ENCODE measurements at places on chromosomes 5 and 9.
A peak's percentile ranks its signal among the peaks of the same experiment; 100 is the strongest.

- DNase-seq = no peak
These were observed 601 bp downstream of the ERGIC1 start for GRCh38 chr5:172834415-172835289.

DNA sequence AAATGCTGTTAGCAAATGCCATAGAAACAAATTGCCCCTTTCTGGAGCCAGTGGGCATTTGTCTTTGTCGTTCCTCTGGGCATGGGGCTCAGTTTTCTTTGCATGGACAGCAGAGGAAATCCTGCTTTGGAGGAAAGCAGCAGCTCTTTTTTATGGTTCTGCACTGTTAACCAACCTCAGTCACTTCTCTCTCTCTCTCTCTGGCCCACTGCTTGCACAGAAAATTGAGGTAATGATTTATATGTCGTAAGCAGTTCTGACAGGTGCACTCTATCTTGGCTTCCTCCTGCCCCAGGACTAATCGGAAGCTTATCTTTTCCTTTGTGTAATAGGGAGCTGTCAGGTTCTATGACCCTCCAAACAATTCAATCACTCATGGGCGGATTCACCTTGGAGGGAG is 159.6 kb upstream of the GPR151 start:
- no peak for DNase-seq

DNA sequence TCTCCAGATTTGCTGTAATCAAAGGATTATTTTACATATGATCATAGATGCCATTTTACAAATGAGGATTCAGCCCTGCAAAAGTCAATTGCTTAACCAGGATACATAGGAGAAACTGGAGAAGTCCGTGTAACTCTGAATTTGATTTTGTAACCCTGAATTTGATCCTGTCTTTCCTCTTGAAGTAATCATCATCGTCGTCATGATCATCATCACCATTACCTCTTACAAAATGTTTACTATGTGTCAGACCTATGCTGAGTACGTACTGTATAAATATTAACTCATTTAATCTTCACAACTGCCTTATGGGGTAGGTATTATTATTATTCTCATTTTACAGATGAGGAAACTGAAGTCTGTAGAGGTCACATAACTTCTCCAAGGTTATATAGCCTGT is 271.5 kb downstream of the DOCK8 start:
- DNase-seq = no peak

DNA sequence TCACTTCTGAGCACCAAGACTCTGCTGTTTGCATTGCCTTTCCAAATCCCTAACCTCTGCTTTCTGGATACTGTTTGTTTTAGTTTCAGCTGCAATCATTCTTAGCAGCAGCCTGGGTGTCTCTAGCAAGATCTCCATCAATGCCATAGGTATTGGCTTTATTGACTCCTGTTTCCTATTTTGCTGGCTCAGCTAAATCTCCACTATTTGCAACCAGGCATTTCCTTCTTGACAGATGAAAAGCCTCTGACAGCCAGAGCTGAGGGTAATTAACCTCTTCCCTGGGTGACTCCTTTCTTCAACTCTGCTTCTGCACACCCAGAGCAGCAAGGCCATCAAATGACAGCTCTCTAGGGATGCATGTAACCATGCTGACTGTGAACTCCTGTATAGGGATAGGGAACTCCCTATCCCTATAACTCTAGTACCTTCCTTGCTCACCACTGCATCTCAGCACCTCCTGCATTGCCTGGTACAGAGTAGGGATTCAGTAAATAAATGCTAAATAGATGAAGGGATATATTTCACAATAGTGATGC is 293.5 kb downstream of the TRIM32 start:
- DNase-seq = no peak

GRCh38 chr5:148482697-148483462 is 99.1 kb downstream of the FBXO38 start:
- no peak for DNase-seq

GRCh38 chr5:53127107-53127506 is 17.6 kb upstream of the MOCS2 start:
- DNase-seq = no peak

DNA sequence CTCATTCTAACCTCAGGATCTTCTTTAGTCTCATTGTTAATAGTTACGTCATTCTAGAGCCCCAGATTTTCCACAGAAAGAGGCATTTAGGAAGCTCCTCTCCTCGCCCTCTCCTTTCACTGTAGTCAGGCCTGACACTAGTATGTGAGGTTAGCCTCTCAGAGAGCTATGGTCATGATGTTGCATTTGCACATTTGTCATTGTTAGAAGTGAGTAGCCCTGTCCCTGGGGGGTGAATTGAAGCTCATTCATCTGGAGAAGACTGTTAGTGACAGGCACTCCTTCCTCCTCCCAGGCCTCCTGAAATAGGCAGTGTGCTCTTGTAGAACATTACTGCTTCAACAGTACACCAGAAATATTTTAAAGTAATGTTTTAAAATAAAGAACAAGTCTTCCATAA is 26.6 kb upstream of the LRRTM2 start:
- DNase-seq = no peak

DNA sequence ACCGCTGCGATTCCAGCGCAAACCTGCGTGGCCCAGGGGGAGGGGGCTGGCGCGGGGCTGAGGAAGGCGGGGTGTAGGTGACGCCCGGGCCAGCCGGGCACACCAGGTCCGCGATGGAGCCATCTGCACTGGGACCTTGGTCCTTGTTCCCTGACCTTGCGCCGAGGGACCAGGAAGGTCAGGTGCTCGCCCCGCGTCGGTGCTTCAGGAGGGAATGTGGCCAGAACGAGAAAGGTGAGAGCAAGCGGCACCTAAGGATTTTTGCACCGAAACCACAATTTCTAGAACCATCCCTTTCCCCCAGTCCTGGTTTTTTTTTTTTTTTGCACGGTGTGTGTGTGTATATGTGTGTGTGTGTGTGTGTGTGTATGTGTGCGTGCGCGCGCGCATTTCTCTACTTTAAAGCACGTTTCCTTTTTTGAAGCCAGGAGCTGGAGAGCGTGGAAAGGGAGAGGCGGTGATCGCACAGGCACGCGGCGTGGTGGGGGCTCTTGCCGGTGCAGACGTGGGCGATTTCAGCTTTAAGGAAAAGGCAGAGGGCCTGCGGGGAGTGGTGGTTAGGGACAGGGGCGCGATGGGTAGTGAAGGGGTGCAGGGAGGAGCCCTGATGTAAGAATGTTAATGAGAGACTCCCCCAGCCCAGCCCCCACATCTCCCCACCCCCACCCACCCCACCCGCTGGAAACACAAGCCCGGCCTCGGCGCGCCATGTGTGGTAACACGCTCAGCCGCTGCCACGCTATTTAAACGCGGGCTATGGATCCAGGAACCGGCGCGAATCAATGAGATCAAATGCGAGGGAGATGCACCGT is at the start of gene NPR3:
NPR3 (plus strand) TSS at position 772 of the 812 bp plus-strand sequence. CDS start 456 bp downstream, outside the sequence.
- DNase-seq = no peak

DNA sequence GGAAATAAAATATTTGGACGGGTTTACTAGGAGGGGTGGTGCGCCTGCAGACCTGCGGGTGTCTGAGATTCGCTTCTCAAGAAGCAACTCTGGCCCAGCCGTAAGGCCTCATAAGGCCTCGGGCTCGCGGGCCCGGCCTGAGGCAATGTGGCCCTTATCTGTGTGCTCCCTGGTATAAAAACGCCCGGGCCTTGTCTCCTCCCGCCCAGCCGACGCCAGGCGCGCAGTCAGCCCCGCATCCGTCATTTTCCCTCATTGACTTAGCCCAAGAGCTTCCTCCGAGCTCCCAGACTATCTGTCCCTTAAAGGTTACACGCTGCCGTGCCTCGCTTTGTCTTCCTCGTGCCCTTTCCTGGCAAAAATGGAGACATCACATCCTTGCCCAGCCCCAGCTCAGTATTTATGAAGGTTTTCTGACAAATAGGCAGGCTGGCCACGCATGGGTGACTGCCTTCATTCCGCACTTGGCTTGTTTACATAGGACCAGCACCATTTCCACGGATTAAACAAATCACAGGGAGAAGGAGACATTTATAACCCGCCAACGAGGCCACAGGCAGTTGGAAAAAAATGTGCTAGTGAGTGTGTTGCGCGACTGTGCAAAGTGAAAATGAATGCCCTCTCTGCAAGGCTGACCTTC is 74.5 kb upstream of the TBCA start:
- no peak for DNase-seq

DNA sequence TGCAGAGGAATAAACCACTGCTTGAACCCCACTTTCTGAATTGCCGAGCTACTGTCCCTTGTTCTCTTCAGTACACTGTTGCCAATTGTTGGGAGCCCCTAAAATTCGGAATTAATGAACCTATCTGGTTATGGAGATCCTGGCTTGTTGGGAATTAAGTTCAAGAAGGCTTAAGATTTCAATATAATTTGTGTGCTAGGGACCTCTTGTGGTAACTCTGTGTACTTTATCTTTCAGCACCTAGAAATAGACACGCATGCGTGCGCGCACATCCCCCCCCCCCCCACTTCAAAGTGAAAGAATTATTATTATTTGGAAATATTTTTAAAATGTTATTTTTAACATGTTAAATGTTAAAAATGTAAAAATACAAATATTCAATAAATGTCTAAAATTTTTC is 53.3 kb upstream of the FAM169A start:
- DNase-seq = no peak

DNA sequence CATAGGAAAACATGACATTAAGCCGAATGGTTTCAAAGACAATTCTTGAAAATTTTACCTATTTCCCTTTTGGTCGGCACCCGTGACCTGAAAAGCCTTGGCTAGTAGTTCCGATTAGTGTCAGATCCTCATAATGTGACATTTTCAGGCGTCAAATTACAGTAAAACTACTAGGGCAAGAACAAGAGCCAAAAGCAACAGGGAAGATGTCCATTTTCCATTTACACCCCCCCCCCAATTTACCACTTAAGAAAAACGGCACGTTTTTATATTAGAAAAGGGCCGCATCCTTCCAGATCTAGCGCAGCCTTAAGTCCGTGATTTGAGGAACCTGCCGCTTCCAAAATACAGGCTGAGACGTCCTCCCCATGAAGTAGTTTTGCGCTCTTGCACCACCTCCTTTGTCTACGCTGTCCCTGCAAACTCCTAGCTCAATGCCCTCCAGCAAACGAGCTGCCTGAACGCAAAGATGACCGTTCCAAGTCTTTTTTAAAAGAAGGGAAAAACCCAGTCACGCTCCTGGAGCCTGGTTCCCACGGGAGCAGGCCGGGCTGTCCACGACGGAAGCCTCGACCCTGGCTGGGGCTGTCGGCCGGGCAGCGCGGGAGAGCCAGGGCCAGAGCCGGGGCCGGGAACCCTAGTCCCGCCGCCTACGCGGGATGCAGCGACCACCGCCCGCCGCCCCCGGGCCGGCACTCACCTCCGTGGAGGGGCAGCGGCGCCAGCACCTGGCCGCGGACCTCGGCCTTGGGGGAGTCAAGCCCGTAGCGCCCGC is 616 bp downstream of the RNF130 start:
- no peak for DNase-seq

DNA sequence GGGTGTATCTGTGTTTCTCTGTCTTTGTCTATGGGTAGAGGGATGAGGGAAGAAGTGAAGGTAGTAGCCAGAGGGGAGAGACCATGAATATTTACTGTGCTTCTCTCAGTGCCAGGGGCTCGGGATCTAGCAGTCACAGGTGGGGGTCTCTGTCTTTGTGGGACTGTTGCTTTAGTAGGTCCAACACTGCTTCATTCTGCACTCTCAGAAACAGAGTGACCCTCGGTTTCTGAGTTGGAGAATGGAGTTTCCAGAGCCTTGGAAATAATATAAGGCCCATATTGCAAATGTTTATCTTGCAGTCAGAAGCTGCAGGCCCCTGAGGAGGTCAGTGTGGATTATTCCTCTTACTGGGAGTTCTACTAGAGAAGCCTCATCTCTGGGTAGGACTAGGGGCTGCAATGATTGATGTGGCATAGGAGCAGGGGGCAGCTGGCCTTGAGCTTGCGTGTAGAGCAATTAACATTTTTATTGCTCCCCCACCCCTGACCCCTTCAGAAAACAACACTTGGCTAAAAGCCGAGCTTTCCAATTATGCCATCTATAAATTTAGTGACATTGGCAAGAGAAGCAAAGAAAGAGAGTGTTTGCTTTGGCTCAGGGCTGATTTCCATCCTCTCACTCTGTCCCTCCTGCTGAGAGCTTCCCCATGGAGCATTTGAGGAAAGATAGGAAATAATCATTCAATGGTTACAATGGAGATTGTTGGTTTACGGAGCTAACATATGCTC is 55.0 kb upstream of the TRPC7 start:
- no peak for DNase-seq

DNA sequence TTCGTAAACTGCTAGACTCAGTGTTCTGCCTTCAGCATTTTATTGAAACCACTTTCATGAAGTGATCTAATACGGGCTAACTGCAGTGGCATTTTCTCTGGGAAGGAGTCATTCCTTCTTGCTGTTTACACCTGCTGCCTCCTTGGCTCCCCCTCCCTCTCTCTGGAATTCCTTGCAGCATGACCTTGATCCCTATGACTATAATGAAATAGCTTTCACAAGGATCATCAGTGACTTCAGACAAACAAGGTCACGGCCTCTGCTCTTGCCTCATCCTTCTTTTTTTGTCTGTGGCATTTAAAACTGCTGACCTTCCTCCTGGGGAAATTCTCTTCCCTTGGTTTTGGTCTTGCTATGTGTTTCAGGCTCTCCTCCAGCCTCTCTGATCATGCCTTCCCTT is 90.2 kb downstream of the ZNF462 start:
- peak; percentile 55 for DNase-seq

GRCh38 chr5:135878156-135878620 is 17.5 kb downstream of the IL9 start:
- no peak for DNase-seq

- no peak for DNase-seq
These were observed 15.1 kb downstream of the HNRNPK start for GRCh38 chr9:83964973-83965349.

- no peak for DNase-seq
These were observed 182.2 kb downstream of the MCTP1 start for GRCh38 chr5:95102687-95103086.

DNA sequence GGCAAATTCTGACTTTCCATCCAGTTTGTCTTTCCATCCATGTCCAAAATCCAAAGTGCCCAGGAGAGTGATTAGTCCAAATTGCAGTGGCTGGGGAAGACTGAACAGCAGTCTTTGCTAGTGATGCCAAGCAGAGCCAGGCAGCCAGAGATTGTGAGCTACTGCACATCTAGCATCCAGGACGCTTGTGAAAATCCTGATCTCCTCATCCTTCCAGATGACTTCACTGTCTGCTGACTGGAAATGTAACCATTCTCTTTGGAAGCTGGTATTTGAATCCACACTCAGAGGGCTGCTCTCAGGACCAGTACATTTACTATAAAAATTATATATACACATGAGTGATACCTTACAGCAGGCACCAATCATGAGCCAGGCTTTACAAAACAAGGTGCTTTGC is 49.6 kb downstream of the MACROH2A1 start:
- no peak for DNase-seq

DNA sequence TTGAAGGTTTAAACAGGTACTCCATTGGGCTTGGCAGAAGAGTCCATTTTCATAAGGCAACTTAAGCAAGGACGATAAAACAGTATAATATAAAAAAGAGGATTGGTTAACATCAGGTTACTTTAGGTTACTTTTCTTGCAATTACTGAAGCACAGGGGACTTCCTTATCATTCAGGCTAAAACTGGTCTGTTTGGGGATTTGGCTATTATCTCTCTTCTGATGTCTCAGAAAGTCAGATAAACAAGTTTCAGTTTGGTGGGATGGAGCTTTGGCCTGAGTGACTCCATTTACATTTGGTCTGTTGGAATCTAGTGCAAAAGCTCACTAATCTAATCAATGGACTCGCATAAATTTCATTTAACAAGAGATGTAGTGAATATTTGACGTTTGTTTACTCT is 8.0 kb downstream of the GAPT start:
- DNase-seq = no peak

Data from non-pigmented ciliary epithelial cell (primary cell).